ENCODE measurements at places on chromosomes 3 and 15. TPM values are rescaled to one million over a fixed set of nuclear protein-coding genes. Genes with fewer than 3 reads are reported as not detected.

The BFSP2 gene
- not detected for total RNA-seq

The SERPINI1 gene
- total RNA-seq = 2.7 TPM

The DISP2 gene
- total RNA-seq = under 0.01 TPM

The GPR149 gene
- not detected for total RNA-seq

The CIDEC gene
- total RNA-seq = not detected

The GABRB3 gene
- total RNA-seq = 0.34 TPM

The UROC1 gene
- not detected for total RNA-seq

The CISH gene
- 1.0 TPM for total RNA-seq

The RPP14 gene
- 20.6 TPM for total RNA-seq

The TLE3 gene
- total RNA-seq = 86.7 TPM

The GOLGA6L7 gene
- total RNA-seq = not detected

The SCG5 gene
- 2.1 TPM for total RNA-seq

The GOLGA6L9 gene
- total RNA-seq = 9.2 TPM

The P2RY12 gene
- total RNA-seq = not detected

The DNAH1 gene
- 1.9 TPM for total RNA-seq

The THSD4 gene
- total RNA-seq = 49.5 TPM

The UBAP1L gene
- total RNA-seq = 0.34 TPM

The MASP1 gene
- 0.21 TPM for total RNA-seq

The SLC30A4 gene
- 8.7 TPM for total RNA-seq

The TTC14 gene
- 22.2 TPM for total RNA-seq

The LRRIQ4 gene
- not detected for total RNA-seq

The ZNF80 gene
- not detected for total RNA-seq

The NMNAT3 gene
- 6.8 TPM for total RNA-seq

The RPP25 gene
- total RNA-seq = 5.8 TPM

The PFKFB4 gene
- total RNA-seq = 15.7 TPM

The NANOGP8 gene
- not detected for total RNA-seq

The UNC13C gene
- under 0.01 TPM for total RNA-seq

The BLM gene
- total RNA-seq = 0.34 TPM

The ZBTB38 gene
- total RNA-seq = 139 TPM

The NOX5 gene
- total RNA-seq = under 0.01 TPM

The NUP210 gene
- total RNA-seq = under 0.01 TPM

The PKM gene
- total RNA-seq = 1,761 TPM

The SEMA3B gene
- 5.1 TPM for total RNA-seq

The ADAMTS9 gene
- 0.34 TPM for total RNA-seq

The ICE2 gene
- 29.7 TPM for total RNA-seq

The SLC2A2 gene
- not detected for total RNA-seq

The OXTR gene
- 0.68 TPM for total RNA-seq

The MB21D2 gene
- 6.5 TPM for total RNA-seq

The MITF gene
- 2.1 TPM for total RNA-seq

The AADACL2 gene
- total RNA-seq = not detected

The NEK11 gene
- 4.4 TPM for total RNA-seq

The MAP6D1 gene
- total RNA-seq = 0.68 TPM

The SPSB4 gene
- total RNA-seq = 0.34 TPM

The TGM4 gene
- 0.34 TPM for total RNA-seq

The ARL14 gene
- total RNA-seq = under 0.01 TPM

The PLCD1 gene
- 41.6 TPM for total RNA-seq

The LIPC gene
- total RNA-seq = not detected

The MGLL gene
- total RNA-seq = 35.9 TPM

The SLC6A11 gene
- total RNA-seq = 7.5 TPM

The COL8A1 gene
- 4.0 TPM for total RNA-seq

The PLA2G4D gene
- 0.07 TPM for total RNA-seq

The FAM107A gene
- total RNA-seq = not detected

The TF gene
- total RNA-seq = 0.21 TPM

The TRIP4 gene
- total RNA-seq = 12.3 TPM

The KBTBD13 gene
- total RNA-seq = not detected

The TMCO5A gene
- not detected for total RNA-seq
